ENCODE measurements at places on chromosomes 7 and 10. TPM values are rescaled to one million over a fixed set of nuclear protein-coding genes. Genes with fewer than 3 reads are reported as not detected.

AFAP1L2 gene
- 1.9 TPM for total RNA-seq

SEMA3E gene
- 0.28 TPM for total RNA-seq

DEPP1 gene
- total RNA-seq: 237 TPM

LIPK gene
- total RNA-seq: not detected

EEF1AKMT2 gene
- total RNA-seq: 13.9 TPM

PAPOLB gene
- total RNA-seq: under 0.01 TPM

ZEB1 gene
- 135 TPM for total RNA-seq

LRRC4 gene
- 1.3 TPM for total RNA-seq

PNLIPRP3 gene
- not detected for total RNA-seq

SPDYE11 gene
- total RNA-seq: not detected

RNLS gene
- 1.5 TPM for total RNA-seq

TMEM26 gene
- 0.09 TPM for total RNA-seq

PILRA gene
- total RNA-seq: not detected

SVOPL gene
- not detected for total RNA-seq

AKR1C8 gene
- not detected for total RNA-seq

MACC1 gene
- under 0.01 TPM for total RNA-seq

LRRN3 gene
- total RNA-seq: not detected

DIP2C gene
- 5.0 TPM for total RNA-seq

VENTX gene
- total RNA-seq: not detected

ARL5B gene
- 16.4 TPM for total RNA-seq

GTF2IRD2 gene
- 4.8 TPM for total RNA-seq

LSM8 gene
- 47.9 TPM for total RNA-seq

UCN3 gene
- total RNA-seq: not detected

HOXA13 gene
- total RNA-seq: not detected

MINDY3 gene
- total RNA-seq: 22.0 TPM
